ENCODE measurements at places on chromosomes 7 and 10.

GRCh38 chr10:86654411-86655172 lies at the start of gene OPN4:
OPN4 (plus strand) TSS chr10:86654547; CDS start chr10:86654784, 237 bp downstream.
- no peak for DNase-seq

GRCh38 chr10:124222988-124223710 lies 129.8 kb upstream of the CHST15 start:
- no peak for DNase-seq

- DNase-seq = no peak
These were observed 31.4 kb downstream of the SVIL start for GRCh38 chr10:29603223-29603896.

GRCh38 chr10:4488904-4489303 lies 337.1 kb upstream of the AKR1E2 start:
- DNase-seq = no peak

- DNase-seq = peak; percentile 54
These were observed 3.6 kb upstream of the MTPN start for GRCh38 chr7:135980665-135981180.

DNA sequence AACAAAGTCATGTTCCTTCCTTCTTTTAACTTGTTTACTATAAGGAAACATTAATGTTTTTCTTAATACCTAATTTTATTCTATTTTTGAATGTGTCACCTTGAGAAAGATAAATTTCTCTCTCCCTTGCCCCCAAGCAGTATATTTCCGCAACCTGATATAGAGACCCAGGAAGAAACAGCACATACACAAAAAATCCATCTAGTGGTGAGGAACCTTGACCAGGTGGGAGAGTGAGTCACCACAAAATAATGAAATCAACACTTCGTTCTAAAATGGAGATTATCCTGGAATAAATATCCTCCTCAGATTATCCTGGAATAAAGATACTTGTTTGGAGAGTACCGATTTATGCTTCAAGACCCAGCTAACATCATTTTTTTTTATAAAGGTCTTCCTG lies 232.9 kb upstream of the PTN start:
- DNase-seq = no peak

DNA sequence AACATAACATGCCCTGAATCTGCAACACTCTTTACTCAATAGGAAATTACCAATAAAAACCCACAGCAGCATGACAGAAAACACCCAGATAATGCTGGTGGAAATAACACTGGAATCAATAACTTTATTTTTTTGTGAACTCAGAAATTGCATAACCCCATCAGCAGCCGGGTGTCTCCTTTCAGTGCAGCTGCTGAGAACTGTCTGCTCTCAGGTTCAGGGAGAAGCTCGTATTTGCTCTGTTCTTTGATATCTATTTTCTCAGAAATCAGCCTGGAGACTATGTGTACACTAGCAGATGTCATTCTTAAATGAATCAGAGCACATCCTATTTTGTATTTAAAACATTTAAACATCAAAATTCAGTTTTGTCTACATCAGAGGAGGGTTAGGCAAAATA lies 506.0 kb downstream of the POM121L12 start:
- no peak for DNase-seq

DNA sequence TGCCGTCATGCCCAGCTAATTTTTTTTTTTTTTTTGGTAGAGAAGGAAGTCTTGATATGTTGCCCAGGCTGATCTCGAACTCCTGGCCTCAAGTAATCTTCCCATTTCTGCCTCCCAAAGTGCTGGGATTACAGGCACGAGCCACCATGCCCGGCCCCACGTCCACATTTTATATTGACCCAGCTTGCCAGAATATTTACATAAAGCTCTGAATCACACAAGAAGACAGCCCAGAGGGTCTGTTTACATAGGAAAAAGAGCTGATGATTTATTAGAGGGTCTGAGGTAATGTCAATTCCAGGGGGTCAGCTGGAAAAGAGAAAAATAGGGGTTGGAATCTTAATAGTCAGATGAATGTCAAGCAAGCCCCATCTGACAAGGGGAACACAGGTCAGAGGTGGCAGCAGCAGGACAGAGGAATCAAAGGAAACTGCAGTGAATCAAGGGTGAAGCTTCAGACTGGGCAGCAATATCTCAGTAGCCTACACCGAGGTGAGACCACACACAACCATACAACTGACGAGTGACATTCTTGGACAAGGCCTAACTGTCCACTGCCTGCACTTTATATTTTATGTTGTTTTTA lies 15.8 kb upstream of the SLF2 start:
- DNase-seq = no peak

- no peak for DNase-seq
These were observed 96.0 kb upstream of the ADO start for GRCh38 chr10:62708569-62708968.

- DNase-seq = peak; percentile 75
These were observed 178.3 kb upstream of the KLF14 start for GRCh38 chr7:130912082-130912861.

DNA sequence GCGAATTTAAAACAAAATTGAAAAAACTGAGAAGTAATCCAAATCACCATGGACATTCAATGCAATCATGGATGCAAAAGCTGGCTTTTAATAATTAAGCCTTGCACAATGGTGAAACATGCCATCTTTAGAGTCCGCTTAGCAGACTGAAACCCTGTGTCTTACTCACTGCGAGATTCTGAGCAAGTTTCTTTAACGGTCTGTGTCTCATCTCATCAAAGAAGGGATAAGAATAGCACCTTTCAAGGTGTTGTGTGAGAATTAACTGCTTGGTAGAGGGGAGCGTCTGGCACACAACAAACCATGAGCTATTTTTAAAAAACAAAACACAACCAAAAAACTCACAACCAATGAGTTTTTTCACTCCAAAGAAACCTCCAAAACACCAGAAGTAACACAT lies 21.4 kb downstream of the ACBD7 start:
- DNase-seq = no peak

GRCh38 chr10:124266468-124267230 lies 152.1 kb downstream of the OAT start:
- DNase-seq = peak; percentile 12

DNA sequence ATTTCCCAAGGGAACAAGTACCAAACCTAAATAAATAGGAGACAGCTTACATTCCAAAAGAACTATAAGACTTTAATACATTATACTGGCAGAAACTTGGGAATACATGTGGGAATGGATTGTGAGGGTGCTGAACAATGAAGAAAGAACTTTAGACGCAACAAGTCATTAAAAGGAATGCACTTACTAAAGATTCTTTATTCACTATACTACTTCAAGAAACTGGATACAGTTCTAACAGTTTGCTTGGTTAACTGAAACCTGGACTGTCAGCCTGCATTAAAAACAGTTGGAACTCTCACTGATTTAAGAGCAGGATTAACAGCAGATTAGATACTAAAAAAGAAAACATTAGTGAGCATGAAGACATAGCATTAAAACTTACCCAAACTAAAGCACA lies 12.0 kb downstream of the CACUL1 start:
- DNase-seq = no peak

GRCh38 chr7:155289107-155289506 lies 8.6 kb upstream of the INSIG1 start:
- DNase-seq = no peak

- DNase-seq = peak; percentile 85
These were observed 179.9 kb downstream of the PTPRN2 start for GRCh38 chr7:158407581-158408317.

GRCh38 chr10:14416308-14416700 lies 85.6 kb upstream of the FRMD4A start:
- DNase-seq = peak; percentile 47

DNA sequence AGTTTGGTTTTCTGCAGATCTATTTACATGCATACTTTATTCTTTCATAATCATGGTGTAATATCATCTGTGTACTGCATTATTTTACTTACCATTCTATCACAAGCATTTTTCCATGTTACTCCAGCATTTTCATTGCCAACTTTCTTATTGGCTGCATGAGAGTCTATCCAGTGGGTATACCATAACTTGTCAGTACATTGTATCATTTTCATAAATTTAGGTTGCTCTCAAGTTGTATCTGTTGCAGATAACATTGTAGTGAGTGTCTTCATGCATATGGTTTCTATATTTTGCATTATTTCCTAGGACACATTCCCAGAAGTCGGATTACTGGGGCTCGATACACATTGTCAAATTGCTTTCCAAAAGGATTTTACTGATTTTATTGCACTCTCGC lies 87.2 kb upstream of the INSYN2A start:
- no peak for DNase-seq

DNA sequence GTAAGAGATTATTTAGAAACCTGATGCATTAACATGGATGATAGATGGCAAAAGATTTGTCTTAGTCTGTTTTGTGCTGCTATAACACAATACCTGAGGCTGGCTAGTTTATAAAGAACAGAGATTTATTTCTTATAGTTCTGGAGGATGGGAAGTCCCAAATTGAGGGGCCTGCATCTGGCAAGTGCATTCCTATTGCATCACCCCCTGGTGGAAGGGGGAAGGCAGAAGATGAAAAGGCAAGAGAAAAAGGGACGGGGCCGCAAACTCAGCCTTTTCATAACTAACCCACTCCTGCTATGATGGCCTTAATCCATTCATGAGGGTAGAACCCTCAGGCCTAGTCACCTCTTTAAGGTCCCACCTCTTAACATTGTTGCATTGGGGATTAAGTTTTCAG lies 153.4 kb upstream of the LRGUK start:
- no peak for DNase-seq

GRCh38 chr10:62199584-62199983 lies 69.1 kb downstream of the RTKN2 start:
- DNase-seq = peak; percentile 4

- DNase-seq = no peak
These were observed 4.2 kb upstream of the C10orf71 start for GRCh38 chr10:49294731-49295130.

- no peak for DNase-seq
These were observed 10.7 kb upstream of the VIPR2 start for GRCh38 chr7:159155410-159155809.

DNA sequence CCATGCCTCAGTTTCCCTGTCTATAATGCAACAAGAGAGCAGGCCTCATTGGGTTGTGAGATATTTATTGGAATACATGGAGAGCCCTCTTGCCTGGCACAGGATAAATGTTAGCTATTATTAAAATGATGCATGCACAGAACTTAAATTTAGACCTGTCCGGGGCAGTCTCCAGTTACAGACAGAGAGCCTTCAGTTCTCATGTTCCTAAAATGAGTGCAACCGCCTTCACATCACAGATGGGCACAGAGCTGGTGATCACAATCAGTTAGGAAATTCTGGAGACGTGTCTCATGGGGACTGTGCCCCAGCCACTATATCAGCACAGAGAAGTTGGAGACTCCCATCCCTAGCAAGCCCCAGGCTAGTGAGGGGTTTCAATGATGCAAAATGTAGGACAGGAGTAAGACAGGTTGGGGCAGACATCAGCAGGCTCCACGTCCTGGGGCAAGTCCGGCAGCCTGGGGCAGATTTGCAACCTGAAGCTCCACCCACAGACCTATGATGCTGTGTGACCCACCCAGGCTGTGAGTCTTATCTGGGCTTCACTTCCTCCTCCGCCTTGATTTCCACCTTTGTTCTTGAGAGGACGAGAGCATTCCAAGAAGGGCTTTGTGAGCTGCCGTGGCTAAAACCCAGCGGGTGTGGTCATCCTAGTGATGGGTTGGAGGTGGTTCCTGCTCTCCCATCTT lies 49.4 kb downstream of the CXCL12 start:
- no peak for DNase-seq

DNA sequence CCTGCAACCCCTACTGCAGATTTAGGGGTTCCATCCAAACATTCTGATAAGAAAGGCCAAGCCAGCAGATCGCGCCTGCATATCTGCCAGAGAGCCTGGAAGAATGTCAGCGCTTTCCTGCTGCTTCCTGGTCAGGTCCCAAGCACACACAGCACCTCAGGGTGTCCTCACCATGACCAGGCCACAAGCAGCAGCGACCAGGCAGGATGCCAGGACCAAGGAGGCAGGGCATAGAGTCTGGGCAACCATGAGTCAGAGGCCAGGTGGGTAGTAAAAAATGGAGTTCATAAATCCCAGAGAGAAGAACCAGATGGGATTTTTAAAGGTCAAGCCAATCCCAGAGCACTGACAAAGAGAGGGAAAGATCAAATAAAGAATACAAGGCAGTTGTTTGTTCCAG lies 5.5 kb upstream of the FAM131B start:
- no peak for DNase-seq

- peak; percentile 65 for DNase-seq
These were observed 399.9 kb upstream of the IGFBP3 start for GRCh38 chr7:46320956-46321355.

DNA sequence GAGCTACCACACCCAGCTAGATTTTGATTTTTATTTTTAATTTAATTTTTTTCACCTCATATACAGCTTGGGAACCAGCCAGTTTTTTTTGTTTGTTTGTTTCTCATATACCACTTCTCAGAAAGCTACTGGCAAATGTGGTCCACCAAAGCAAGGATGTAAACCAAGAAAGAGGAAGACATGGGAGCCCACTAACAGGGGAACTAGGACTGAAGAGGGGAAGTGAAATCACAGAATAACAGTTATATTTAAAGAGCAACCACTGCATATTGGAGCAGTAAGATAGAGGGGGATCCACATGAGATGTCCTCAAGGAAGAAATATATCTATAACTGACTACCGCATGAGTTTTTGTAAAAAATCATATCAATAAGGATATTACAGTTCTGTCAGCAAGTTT lies 10.5 kb downstream of the CPVL start:
- DNase-seq = no peak

- no peak for DNase-seq
These were observed 21.0 kb downstream of the DOCK4 start for GRCh38 chr7:112185005-112185834.

DNA sequence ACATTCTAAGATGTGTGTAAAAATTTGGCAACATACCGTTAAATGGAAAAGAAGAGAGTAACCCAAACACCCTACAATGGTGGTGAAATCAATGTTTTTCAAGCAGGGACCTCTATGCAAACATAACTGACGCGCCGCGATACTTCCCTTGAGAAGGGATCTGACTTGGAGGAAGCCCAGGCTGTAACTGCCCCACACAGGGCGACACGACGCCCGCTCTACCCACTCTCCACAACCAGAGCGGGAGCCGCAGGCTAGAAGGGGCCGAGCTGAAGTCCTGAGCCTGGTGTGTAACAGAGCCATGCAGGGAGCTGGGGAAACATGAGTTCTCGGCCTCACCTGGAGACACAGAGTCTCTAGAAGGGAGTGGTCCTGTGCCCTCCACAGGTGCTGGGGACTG lies 120.2 kb downstream of the FAM53B start:
- no peak for DNase-seq

Data from choroid plexus epithelial cell (primary cell).